ENCODE measurements at places on chromosomes 5 and 9.

GRCh38 chr5:1254196-1254595, 29.0 kb downstream of the SLC6A18 start:
- no peaks in the 10 kb centered on the region for H3K27me3 ChIP-seq
- no peak overlapping the region for H3K4me3 ChIP-seq
- no peak for DNase-seq
- no peaks in the 10 kb centered on the region for H3K4me1 ChIP-seq

DNA sequence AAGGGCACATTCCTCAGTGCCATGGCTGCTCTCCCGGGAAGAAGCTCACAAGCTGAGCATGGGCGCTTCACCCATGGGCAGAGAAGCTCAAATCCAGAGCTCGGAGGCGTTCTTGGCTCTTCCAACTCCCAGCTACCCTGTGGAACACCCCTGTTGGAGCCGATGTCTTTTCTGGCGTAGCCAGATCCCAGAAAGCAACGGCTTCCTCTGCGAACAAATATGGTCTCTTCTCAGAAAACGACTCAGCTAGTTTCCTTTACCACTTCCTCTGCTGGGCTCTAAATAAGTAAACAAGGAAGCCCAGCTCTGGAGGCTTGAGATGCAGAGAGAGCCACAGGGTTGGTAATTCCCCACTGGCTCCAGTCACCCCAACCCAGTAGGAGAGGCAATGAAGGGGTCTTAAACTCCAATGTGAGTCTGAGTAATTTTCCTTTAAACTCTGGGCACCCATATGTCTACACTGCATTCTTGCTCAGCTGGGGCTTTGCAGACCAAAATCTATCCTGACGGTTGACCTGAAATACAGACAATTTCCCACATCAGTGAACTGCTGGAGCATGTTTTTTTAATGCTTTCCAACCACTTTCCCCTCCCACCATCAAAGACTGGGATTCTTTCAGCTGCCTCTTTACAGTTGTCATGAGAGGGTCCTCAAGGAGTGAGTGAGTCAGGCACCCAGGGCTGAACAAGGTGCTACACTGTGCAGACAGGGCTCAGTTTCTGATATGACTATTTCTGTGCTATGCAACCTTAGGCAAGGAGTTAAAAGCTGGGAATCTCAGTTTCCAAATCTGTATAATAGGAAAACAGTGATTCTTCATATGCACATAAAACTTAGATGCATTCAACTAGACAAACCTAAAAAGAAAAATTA, at the start of gene LCP2:
Gene LCP2 (minus strand): TSS at position 189 of the 874 bp plus-strand sequence. CDS start 166 bp downstream, at position 23.
- no peaks in the 10 kb centered on the region for H3K36me3 ChIP-seq
- no peaks in the 10 kb centered on the region for H3K27me3 ChIP-seq
- no peak within 1 kb of the TSS for H3K27ac ChIP-seq
- peaks cover 11% of the 10 kb centered on the region for H3K4me1 ChIP-seq

- no peak for DNase-seq
- no peaks in the 10 kb centered on the region for H3K36me3 ChIP-seq
- H3K27me3 ChIP-seq: no peaks in the 10 kb centered on the region
- H3K27ac ChIP-seq: no peak overlapping the region
- no peak overlapping the region for H3K4me3 ChIP-seq
- no peaks in the 10 kb centered on the region for H3K4me1 ChIP-seq
These were observed 31.0 kb downstream of the EFCAB9 start for GRCh38 chr5:172224996-172225395.

DNA sequence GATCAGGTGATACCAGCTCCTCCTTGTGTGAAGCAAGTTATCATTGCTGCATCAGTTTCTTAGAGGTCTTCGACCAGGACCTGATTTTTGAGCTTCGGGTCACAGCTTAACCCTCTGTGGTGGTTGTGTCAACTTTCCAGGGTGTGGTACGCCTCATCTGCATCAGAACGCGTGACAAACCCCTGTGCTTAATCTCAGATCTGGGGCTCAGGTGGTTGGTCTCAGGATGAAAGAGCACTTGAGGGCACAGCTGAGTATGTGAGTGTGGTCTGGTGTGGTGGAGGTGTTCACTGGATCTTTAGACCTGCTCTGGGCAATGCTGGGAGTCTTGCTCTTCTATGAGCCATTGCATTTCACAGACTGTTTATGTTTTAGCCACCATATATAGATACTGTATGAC, 64.1 kb downstream of the OSTF1 start:
- no peak for DNase-seq
- no peaks in the 10 kb centered on the region for H3K36me3 ChIP-seq
- H3K4me3 ChIP-seq: no peak overlapping the region
- no peak overlapping the region for H3K27ac ChIP-seq
- no peaks in the 10 kb centered on the region for H3K4me1 ChIP-seq
- H3K27me3 ChIP-seq: no peaks in the 10 kb centered on the region

Data from uterus (tissue), 4 donors.